ENCODE measurements at places on chromosomes 4 and X. TPM values are rescaled to one million over a fixed set of nuclear protein-coding genes. Genes with fewer than 3 reads are reported as not detected.

Gene ZNF185
- 10.9 TPM for total RNA-seq

Gene RENBP
- 14.0 TPM for total RNA-seq

Gene CDK16
- 130 TPM for total RNA-seq

Gene EDNRA
- total RNA-seq, result 2.5 TPM

Gene CLDN34
- total RNA-seq, result 0.52 TPM

Gene ANKRD50
- total RNA-seq, result 17.3 TPM

All from WTC11 (cell line).